ENCODE measurements at places on chromosomes 11 and 22.
A peak's percentile ranks its signal among the peaks of the same experiment; 100 is the strongest.

GRCh38 chr11:72969894-72970335 is 155.7 kb downstream of the ATG16L2 start:
- no peak for DNase-seq

DNA sequence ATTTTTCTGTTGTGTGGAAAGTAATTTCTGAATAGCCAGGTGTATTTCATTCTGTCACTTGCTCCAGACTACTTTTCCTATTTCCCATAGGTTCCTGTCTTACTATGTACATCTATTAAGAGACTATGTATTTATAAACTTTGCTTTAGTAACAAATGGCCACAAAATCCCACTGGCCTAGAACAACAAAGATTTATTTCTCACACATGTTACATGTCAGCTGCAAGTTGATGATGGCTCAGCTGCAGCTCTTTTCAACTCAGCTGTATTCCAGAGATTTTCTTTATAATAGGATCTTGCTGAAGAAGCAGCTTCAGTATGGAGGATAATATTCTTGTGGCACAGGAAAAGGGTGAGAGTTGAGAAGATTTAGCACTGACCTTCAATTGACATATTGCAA is 539.6 kb upstream of the LRRC4C start:
- no peak for DNase-seq

GRCh38 chr11:87290304-87290922 is 252.7 kb downstream of the TMEM135 start:
- no peak for DNase-seq

- DNase-seq, result no peak
These were observed 126.3 kb downstream of the KIRREL3 start for GRCh38 chr11:126874276-126874675.

DNA sequence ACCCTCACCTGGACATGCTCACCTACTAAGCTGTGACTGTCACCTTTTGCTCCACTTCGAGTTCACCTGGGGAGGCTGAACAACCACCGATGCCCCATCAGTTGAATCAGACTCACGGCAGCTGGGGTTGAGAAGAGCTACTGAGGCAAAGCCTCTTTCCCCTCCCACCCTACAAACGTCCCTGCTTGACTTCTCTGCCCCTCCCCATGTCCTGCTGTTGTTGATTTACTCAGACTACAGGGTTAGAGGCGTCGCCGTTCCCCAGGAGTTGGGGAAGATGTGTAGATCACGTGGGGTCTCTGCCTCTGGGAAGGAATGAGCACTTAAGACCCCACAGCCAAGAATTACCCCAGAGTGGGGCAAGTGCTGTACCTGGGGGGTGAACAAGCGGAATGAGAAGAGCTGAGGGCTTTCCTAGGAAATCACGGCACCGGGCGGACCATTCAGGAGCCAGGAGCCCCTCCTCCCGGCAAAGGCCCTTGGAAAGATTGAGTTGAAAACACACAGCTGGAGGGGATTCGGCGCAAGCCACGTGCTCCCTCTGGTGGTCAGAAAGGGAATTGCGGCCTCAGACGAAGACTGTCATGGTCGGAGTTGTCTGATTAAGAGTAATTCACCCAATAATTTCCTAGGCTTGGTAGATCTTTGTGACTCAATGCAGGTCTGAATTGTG is 7.0 kb downstream of the FXYD2 start:
- peak; percentile 88 for DNase-seq

DNA sequence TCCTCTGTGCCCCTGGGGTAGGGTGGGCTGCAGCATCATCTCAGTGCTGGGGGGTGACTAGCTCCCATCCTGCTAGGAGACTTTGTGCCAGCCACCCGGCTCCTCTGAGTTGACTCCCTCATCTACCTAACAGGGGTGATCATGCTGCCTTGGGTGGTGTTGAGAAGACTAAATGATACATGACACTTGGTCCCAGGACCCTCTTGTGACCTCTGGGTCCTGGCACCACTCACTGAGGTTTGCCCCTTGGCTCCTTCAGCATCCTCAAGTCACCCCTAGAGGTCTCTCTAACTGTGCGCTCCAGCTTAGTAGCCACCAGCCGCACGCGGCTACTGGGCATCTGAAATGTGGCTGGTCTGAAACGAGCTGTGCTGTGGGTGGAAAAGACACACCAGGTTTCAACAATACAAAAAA is 72.1 kb downstream of the LRRC32 start:
- DNase-seq, result no peak

GRCh38 chr22:46563381-46564083 is 26.1 kb upstream of the CELSR1 start:
- peak; percentile 85 for DNase-seq

DNA sequence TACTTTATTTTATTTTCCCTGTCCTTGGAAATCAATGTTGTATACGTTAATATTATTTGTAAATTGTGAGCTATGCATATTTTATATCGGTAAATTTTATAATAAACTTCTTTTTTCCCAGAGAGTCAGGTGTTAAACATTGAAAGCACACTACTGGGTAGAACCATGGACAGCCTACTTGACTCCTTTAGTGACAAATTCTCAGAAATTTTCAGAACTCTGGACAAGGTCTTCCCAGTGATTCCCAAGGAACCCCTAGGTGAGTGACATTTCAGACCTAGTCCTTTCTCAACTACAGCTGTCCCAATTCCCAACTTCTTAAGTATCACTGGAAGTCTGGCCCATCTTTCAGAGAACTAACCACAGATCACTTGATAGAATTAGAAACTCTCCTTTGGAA is 107.2 kb downstream of the RCN1 start:
- DNase-seq, result no peak

DNA sequence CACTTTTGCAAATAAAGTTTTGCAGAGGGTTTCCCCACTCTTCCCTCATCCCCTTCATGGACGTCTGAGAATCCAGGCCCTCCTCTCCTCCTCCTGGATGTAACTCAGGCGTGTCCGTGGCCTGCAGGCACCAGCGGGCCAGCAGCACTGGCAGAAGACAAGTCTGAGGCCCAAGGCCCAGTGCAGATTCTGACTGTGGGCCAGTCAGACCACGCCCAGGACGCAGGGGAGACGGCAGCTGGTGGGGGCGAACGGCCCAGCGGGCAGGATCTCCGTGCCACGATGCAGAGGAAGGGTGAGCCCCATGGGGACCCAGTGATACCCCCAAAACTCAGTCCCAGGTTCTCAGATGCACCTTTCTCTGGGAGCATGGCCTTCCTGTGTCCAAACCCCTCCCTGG is 14.4 kb downstream of the TUB start:
- no peak for DNase-seq

GRCh38 chr22:28346308-28346707 is 333.3 kb downstream of the TTC28 start:
- DNase-seq, result no peak

- DNase-seq, result no peak
These were observed 29.9 kb downstream of the CWF19L2 start for GRCh38 chr11:107427569-107428180.

- no peak for DNase-seq
These were observed 25.3 kb downstream of the ALG9 start for GRCh38 chr11:111846063-111846462.

DNA sequence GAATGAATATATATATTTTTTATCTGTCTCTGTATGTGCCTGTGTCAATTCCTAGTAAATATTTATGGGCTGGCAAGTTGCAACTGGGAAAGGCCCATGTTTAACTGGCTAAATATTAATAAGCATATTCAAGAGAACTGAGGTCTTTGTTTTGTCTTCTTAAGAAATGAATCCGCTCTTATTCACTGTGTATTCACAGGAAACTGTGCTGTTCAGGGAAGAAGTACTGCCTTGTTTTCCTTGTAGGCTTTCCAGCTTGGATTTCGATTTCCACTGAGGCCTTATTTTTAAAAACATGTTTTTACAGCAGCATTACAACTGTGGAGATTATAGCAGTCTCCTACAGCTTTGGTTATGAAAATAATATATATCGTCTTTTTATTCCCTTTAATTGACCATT is 64.7 kb downstream of the LDLRAD3 start:
- no peak for DNase-seq

- DNase-seq, result no peak
These were observed 13.9 kb downstream of the CRTAM start for GRCh38 chr11:122852074-122852795.

- no peak for DNase-seq
These were observed 13.6 kb upstream of the APOL5 start for GRCh38 chr22:35703861-35704584.

DNA sequence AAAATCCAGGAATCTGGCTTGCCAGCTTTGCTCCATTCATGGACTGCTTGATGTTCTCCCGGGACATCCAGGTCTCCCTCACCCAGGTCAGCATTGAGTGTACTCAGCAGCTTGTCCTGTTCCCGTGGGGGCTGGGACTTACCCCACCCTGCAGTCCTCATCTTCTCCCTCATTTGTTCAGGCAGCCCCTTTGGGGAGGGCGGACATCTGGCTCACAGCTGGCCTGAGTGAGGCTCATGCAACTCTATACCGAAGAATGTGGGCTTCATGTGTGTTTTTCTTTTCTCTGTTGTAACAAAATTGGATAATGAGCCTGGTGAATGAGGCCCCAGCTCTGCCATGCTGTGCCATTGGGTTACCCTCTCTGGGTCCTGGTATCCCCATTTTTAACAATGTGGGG is 227.7 kb upstream of the TENM4 start:
- no peak for DNase-seq

DNA sequence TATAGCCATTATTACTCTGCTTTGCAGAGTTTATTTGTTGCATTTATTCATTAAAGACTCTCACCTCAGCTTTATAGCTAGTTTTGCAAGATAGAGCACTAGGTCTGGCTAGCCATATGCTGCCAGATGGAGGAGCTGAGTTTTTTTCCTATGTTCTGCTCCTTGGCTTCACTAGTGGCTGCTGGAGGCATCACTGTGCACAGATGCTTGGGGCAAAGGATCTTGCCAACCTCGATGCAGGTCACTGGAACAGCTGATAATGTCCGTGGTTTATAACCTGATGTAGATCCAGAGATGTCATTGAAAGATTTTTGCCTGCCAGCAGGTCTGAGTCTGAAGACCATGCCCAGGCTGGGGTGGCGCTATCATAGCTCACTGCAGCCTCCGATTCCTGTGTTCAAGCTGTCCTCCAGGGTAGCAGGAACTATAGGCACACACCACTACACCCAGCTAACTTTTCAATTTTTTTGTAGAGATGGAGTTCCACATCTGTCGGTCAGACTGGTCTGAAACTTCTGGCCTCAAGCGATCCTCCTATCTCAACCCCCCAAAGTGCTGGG is 63.2 kb downstream of the PACS1 start:
- no peak for DNase-seq

GRCh38 chr22:28141614-28142013 is 222.6 kb upstream of the PITPNB start:
- no peak for DNase-seq

GRCh38 chr11:24779791-24780190 is 282.9 kb downstream of the LUZP2 start:
- no peak for DNase-seq

DNA sequence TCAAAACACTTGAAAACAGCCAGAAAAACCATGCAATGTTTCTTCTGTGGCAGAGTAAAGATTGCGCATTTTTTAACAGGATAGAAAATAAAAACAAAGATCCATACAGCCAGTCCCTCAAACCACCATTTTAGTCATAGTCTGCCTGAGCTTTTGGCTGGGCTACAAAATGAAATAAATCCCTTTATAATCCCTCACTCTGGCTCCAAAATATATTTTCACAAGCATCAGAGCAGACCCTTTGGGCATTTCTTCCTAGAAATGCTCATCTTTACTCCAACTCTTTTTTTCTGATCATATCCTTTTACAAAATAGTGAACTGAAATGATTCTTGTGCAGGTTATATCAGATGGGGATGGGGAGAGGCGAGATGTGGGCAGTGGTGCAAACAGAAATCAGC is 31.8 kb upstream of the LMO2 start:
- no peak for DNase-seq

- DNase-seq, result no peak
These were observed 24.0 kb upstream of the SMIM38 start for GRCh38 chr11:69131644-69132300.

- DNase-seq, result peak; percentile 72
These were observed 31.4 kb downstream of the CREB3L1 start for GRCh38 chr11:46308631-46309419.

GRCh38 chr11:96124155-96124554 is 200.2 kb upstream of the MTMR2 start:
- DNase-seq, result no peak

DNA sequence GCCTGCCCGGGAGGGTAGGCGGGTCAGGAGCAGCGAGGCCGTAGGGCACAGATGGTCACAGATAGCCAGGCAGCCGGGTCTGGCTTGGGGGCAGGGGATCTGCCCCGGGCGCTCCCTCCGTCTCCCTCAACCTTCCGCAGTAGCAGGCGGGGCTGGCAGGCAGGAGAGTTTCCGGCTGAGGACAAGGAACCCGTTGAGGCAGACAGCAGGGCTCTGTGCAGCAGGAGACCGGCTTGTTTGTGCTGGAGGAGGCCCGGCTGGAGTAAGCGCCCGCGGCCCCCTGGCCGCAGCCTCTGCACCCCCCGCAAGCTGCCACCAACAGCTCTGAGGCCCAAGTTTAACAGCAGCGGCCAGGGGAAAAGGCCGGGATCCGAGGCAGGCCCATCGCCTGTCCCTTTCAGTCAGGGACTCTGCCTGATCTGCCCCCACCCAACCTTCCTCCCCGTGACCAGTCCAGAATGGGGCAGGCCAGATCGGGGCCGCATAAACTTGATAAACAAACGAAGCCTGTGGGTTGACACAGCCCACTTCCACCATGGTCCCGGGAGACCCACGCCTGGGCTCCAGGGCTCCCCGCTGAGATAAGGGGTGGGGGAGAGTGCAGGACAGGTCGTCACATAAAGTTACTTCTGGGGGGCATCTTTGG is 13.6 kb downstream of the SCARF2 start:
- DNase-seq, result no peak

DNA sequence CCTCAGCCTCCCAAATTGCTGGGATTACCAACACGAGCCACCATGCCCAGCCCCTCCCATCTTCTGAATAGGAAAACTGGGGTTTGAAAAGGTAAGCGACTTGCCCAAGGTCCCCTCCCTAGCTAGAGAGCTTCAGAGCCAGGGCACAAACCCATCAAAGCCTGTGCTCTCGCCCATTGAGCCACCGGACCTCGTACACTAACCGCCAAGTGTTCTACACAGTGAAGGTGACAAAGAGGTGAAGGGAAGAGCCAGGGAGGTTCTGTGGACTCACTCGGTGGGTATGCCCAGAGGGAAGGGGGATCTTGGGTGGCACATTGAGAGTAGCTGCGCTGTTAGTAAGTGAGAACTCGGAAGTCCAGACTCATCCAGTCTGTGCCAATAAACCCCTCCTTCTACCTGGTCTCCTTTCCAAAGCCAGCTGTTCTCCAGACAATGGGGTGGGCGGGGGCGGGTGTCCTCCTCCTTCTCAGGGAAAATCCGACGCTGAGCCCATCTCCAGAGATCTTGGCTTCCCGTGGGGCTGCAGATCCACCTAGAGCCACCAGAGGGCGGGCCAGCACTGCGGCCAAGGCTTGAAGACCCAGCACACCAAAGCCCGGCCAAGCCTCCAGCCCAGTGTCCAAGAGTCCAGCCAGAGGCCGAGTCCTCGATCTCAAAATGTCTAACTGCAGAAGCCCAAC is 3.2 kb upstream of the RTN4RL2 start:
- peak; percentile 79 for DNase-seq

All from activated T-cell treated with anti-CD3 and anti-CD28 coated beads, Interleukin-2, amount 50 U/mL, for 1 hour (primary cell).